Heart right ventricle (tissue), 16 donors: ENCODE measurements at places on chromosomes 4 and X.

GRCh38 chr4:74032064-74032463 lies 6.4 kb downstream of the CXCL3 start:
- no peaks in the 10 kb centered on the region for H3K27me3 ChIP-seq
- no peaks in the 10 kb centered on the region for H3K36me3 ChIP-seq
- H3K27ac ChIP-seq = no peak overlapping the region

GRCh38 chrX:103565752-103566151 lies 19.6 kb upstream of the TCEAL4 start:
- no peak overlapping the region for H3K4me3 ChIP-seq
- H3K4me1 ChIP-seq = no peaks in the 10 kb centered on the region
- H3K36me3 ChIP-seq = no peaks in the 10 kb centered on the region

GRCh38 chrX:2320580-2321327 lies 180.0 kb downstream of the DHRSX start:
- no peaks in the 10 kb centered on the region for H3K36me3 ChIP-seq
- H3K4me1 ChIP-seq = peaks cover 14% of the 10 kb centered on the region
- H3K27me3 ChIP-seq = no peaks in the 10 kb centered on the region
- peak overlapping the region; percentile 11 for H3K4me3 ChIP-seq
- DNase-seq = peak; percentile 48

DNA sequence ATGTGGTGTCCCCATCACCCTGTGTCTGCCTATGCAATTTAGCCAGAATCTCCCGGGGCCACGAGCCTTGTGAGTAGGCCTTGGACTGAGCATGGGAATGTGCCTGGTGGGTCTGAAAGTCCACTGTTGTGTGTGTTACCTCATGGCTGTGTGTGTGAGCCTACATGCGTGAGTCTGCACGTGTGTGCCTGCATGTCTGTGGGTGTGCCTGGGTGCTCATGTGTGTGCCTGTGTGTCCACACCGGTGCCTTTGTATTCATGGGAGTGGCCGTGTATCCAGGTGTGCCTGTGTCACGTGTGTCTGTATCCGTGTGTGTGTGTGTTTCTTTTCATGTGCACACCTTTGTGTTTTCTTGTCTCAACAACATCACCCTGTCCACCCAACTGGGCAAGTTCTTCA lies 14.2 kb downstream of the ATP5ME start:
- H3K36me3 ChIP-seq = no peaks in the 10 kb centered on the region
- no peak overlapping the region for H3K27ac ChIP-seq
- no peak overlapping the region for H3K4me3 ChIP-seq
- DNase-seq = no peak
- no peaks in the 10 kb centered on the region for H3K4me1 ChIP-seq
- H3K27me3 ChIP-seq = peaks cover 13% of the 10 kb centered on the region

DNA sequence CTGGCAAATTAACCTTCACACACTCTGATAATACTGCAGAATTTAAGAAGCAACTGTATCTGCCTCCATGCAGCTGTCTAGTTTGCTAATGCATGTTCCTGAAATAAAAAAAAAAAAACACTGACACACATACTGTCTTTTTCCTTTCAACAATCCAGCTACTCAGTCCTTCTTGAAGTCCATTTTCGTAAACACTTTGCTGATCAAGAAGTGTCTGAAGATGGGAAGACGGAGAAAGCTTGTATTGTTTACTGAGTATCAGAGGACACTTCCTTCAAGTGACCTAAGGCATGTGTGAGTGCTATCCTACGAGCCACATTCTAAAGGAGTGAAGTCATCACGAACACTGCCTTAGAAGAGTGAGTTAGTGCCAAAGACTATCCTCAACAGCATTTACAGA lies 82.6 kb downstream of the LUZP4 start:
- no peaks in the 10 kb centered on the region for H3K27me3 ChIP-seq
- no peak overlapping the region for H3K4me3 ChIP-seq

DNA sequence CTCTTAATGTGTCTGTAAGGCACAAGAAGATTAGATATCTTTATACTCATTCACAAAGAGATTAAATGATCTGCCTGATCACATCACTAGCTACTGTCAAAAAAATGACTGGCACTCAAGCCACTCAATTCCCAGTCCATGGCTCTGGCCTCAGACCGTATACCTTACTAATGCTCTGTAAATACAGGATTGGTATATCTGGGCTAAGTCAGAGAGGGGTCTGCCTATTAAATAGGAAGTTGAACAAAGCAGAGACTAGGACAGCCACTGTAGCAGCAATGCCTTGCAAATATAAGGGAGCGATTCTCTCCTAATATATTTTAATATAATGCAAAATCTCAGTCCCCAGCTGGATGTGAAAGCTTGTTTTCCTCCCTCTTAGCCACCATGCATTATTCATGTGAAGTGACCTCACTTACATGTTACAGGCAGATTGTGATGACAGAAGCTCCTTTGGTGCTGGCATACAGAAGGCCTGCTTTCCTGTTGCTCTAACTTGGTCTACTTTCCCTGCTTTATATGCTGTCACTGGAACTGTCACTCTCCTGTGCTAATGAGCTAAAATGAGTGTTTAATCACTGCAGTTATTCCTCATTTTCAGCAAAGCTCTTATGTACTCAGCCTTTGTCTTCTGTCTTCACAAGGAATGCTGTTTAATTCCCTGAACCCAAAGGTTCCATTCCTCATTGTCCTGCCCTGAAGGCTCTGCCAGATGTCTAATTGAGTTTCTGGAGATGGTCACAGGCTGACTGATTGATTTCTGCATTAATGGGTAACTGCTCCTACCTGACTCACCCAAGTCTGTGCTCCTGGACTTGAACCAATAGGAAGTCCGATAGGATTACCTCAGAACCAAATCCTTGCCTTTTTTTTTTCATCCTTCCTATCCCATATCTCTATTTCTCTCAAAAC lies 578.2 kb downstream of the KLHL13 start:
- no peak overlapping the region for H3K27ac ChIP-seq
- no peaks in the 10 kb centered on the region for H3K4me1 ChIP-seq
- no peak for DNase-seq
- H3K27me3 ChIP-seq = no peaks in the 10 kb centered on the region

DNA sequence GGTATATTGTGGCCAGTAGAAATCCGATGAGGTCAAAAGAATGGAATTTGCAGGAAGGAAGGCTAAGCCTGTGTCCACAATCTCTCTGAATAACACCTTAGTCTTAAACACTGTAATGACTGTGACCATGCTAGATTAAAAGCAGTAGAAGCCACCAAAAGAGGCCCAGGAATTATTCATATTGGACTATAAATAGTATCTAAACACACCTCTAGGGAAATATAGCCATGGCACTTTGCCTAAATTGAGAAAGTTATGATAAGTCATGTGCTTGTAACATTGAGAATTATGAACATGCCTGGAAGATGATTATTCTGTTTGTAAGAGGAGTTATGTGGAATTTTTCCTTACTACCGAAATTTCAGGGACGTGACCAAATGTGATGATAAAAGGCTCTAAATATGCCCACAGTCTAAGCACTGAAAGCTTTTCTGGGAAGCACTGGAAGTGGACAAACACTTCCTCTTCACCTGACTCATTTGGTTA lies 298.5 kb downstream of the KCTD8 start:
- no peak overlapping the region for H3K27ac ChIP-seq
- no peaks in the 10 kb centered on the region for H3K27me3 ChIP-seq

DNA sequence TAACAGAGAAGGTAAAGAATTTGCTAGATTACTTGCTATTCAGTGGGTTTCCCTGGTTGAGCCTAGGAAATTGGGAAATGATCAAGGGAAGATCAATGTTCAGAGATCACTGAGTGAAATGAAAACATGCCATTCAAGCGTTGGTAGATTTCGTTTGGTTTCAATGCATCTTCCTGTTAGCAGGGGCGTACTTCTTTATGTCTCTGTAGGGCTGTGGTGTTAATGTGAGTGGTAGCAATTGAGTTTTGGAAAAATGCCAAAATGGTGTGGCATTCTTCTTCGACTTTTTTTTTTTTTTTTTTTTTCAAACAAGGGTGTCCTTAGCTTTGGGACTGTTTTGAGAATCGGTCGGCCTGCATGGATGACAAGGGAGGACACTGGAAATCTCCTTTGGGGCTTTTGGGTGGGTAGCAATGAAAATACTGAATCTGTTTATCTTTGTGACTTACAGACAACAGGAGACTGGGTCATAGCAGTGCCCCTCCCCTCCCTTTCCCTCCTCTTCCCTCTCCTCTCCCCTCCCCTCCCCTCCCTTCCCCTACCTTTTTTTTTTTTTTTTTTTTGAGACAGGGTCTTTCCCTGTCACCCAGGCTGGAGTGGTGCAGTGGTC lies 50.4 kb downstream of the SPRY1 start:
- H3K4me3 ChIP-seq = no peak overlapping the region
- no peak for DNase-seq
- no peaks in the 10 kb centered on the region for H3K27me3 ChIP-seq
- H3K36me3 ChIP-seq = no peaks in the 10 kb centered on the region
- peaks cover 14% of the 10 kb centered on the region for H3K4me1 ChIP-seq

- no peak overlapping the region for H3K4me3 ChIP-seq
- peaks cover 44% of the 10 kb centered on the region for H3K36me3 ChIP-seq
- DNase-seq = no peak
- peaks cover 11% of the 10 kb centered on the region for H3K4me1 ChIP-seq
These were observed 3.6 kb downstream of the GTPBP6 start for GRCh38 chrX:314781-315595.

DNA sequence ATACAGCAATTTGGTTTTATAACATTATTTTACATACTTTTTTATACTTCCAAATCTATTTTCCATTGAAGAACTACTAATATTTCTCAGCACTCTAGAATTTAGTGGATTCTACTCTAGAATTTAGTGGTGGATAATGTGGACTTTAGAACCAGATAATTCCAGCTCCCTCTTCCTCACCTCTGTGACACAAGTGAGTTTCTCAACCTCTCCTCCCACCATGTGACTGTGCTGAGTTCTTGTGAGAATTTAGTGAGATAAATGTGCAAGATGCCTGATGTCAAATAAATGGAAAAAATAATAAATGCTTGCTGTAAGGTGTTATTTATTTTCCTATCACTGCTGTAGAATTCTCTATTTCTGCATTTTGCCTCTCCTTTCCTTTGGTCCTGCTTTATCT lies 107.3 kb downstream of the CPEB2 start:
- H3K4me1 ChIP-seq = no peaks in the 10 kb centered on the region
- no peak for DNase-seq
- no peak overlapping the region for H3K27ac ChIP-seq
- H3K27me3 ChIP-seq = no peaks in the 10 kb centered on the region
- no peak overlapping the region for H3K4me3 ChIP-seq

DNA sequence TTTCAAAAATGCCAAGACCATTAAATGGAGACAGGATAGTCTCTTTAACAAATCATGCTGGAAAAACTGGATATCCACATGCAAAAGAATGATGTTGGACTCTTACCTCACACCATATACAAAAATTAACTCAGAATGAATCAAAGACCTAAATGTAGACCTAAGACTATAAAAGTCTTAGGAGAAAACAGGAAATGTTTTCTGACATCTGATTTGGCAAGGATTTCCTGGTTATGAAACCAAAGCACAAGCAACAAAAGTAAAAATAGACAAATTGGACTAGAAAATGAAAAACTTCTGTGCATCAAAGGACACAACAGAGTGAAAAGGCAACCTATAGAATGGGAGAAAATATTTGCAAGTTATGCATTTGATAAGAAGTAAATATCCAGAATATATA lies 37.6 kb downstream of the ARFIP1 start:
- no peaks in the 10 kb centered on the region for H3K27me3 ChIP-seq
- H3K36me3 ChIP-seq = peaks cover 14% of the 10 kb centered on the region
- H3K27ac ChIP-seq = no peak overlapping the region
- DNase-seq = no peak

DNA sequence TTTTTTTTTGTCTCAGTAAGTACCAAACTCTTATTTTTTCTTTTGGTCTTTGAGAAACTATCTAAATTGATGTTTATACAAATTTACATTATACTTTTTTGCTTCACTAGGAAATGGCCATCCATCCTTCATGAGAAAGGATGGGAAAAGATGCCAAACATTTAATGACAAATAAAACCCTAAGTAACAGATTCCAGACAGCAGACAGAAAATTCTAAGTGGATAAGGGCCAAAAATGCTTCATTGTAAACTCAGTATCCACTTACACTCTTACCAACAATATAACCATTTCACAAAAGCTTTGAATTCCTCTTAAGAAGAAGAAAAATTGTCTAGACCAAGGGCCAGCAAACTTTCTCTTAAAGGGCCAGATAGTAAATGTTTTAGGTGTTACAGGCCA lies 3.5 kb downstream of the GUCY1B1 start:
- H3K4me1 ChIP-seq = no peaks in the 10 kb centered on the region
- no peak overlapping the region for H3K4me3 ChIP-seq
- H3K36me3 ChIP-seq = no peaks in the 10 kb centered on the region
- peak overlapping the region; percentile 92 for H3K27ac ChIP-seq
- DNase-seq = no peak
- no peaks in the 10 kb centered on the region for H3K27me3 ChIP-seq

DNA sequence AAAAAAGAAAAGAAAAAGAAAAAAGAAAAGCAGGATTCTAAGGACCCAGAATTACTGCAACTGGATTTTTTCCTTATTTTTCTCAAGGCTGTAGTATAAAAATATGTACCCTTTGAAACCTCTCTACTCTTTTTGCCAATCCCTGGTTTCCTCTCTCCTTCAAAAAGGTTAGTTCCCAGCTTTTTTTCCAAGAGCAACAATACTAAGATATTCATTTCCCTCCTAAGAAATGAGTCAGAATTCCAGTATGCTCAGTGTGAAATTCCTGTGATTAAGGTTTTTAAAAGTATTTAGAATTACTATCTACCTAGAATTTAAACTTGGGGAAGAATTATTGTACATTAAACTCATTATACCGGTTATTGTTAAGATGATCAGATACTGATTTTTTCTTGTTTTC lies 22.0 kb downstream of the SMIM14 start:
- peaks cover 43% of the 10 kb centered on the region for H3K4me1 ChIP-seq
- DNase-seq = no peak
- no peak overlapping the region for H3K27ac ChIP-seq
- no peaks in the 10 kb centered on the region for H3K36me3 ChIP-seq
- H3K27me3 ChIP-seq = no peaks in the 10 kb centered on the region
- no peak overlapping the region for H3K4me3 ChIP-seq

- DNase-seq = no peak
- peaks cover 34% of the 10 kb centered on the region for H3K4me1 ChIP-seq
- no peaks in the 10 kb centered on the region for H3K36me3 ChIP-seq
- H3K27me3 ChIP-seq = no peaks in the 10 kb centered on the region
These were observed 405.6 kb downstream of the SPRY1 start for GRCh38 chr4:123802082-123802645.

- no peak overlapping the region for H3K4me3 ChIP-seq
- H3K36me3 ChIP-seq = no peaks in the 10 kb centered on the region
- H3K27me3 ChIP-seq = no peaks in the 10 kb centered on the region
- H3K27ac ChIP-seq = no peak overlapping the region
- peaks cover 26% of the 10 kb centered on the region for H3K4me1 ChIP-seq
These were observed 2.6 kb upstream of the KLF3 start for GRCh38 chr4:38661371-38661770.

GRCh38 chr4:8558080-8558960 lies 21.9 kb upstream of the GPR78 start:
- no peak for DNase-seq
- no peaks in the 10 kb centered on the region for H3K36me3 ChIP-seq
- peaks cover 60% of the 10 kb centered on the region for H3K27me3 ChIP-seq

- H3K27ac ChIP-seq = no peak overlapping the region
- H3K4me3 ChIP-seq = no peak overlapping the region
- H3K4me1 ChIP-seq = no peaks in the 10 kb centered on the region
- H3K36me3 ChIP-seq = no peaks in the 10 kb centered on the region
- no peak for DNase-seq
These were observed 25.8 kb downstream of the TLR8 start for GRCh38 chrX:12932244-12932643.
